HuH-7.5 (cell line): ENCODE measurements at places on chromosomes 1 and 21.

DNA sequence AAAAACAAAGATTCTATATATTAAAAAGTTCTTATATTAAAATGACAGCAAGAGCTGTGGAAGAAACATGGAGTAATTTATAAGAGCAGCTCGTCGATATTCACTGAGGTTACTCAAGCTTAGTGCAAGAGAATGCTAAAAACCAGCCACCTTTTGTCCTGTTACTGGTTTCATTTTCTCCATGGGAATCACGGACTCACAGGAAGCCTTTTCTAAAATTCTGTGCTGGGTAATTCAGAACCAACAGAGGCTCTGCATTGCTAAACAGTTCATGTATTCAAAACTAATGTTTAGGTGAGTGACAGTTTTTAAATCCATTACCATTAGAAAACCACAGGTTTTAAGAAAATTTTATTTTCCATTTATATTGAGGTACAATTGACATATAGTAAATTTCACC is 147.8 kb upstream of the MAP1LC3C start:
- DNase-seq: no peak

DNA sequence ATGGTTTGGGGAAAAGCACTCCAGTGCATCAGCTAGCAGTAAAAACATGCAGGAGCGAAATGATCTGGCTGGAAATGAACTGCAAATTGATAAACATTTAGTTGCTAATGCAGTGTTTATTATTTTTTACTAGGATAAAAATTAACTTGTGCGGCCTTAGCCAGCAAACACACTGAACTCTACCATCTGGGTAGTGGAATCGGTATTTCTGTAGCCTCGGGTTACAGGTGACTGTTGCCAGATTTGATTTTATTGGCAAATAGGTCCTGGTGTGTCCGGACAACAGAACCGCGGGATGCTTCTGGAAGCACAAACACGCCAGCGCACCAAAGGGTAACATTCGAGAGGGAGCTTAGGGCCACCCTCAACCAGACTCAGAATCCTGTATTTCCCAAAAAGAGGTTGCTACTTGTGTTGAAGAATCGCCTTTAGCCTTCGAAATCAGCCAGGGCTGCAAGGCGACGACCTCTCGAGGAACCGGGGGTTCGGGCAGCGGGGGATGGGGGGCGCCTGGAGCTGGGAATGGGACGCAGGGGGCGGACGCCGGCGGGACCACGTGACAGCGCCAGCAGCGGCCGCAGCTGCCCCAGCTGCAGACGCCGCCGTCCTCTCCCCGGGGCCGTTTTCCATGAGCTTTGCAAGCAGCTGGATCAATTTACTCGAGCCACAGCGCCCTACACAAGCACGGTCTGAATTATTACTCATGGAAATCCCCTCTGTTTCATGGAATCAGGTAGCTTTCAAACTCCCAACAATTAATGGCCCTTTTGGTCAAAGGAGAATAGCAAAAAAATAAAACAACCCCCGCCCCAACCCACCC is 158.8 kb downstream of the TOMM20 start:
- DNase-seq: no peak

GRCh38 chr1:155188268-155188667 is 14.6 kb downstream of the TRIM46 start:
- no peak for DNase-seq

DNA sequence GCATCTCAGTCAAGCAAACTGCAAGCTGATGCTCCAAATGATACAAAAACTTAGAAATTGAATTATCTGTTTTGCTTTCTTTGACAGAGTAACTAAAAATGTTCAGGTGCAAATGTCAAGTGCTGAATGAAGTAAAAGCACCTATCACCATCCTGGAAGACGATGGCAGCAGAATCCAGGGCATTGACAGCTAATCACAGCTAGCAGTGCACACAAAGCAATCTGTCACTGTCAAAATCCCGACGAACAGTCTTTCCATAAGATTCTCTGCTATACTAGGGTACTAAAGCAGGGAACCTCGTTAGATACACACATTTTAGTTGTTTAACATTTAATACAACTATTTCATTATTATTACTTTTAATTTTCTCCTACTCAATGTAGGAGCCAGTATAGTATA is 233.3 kb downstream of the BRINP3 start:
- DNase-seq: no peak

DNA sequence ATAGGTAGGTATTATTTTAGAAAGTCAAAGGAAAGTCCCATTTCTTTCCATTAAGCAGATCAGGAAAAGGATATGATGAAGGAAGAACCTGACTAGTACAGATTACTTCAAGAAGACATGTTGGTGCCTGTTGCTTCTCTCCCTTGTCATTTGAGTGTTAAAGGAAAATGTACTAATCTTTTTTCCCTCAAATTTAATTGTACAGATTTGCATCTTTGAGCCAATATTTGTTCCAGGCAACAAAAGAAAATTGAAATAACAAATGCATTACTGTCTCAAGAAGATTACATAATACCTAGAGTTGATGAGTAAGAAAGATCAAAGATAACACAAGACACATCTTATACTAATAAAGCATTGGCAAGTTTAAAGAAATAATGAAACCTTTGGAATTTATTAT is 566.9 kb upstream of the ZP4 start:
- DNase-seq: no peak

DNA sequence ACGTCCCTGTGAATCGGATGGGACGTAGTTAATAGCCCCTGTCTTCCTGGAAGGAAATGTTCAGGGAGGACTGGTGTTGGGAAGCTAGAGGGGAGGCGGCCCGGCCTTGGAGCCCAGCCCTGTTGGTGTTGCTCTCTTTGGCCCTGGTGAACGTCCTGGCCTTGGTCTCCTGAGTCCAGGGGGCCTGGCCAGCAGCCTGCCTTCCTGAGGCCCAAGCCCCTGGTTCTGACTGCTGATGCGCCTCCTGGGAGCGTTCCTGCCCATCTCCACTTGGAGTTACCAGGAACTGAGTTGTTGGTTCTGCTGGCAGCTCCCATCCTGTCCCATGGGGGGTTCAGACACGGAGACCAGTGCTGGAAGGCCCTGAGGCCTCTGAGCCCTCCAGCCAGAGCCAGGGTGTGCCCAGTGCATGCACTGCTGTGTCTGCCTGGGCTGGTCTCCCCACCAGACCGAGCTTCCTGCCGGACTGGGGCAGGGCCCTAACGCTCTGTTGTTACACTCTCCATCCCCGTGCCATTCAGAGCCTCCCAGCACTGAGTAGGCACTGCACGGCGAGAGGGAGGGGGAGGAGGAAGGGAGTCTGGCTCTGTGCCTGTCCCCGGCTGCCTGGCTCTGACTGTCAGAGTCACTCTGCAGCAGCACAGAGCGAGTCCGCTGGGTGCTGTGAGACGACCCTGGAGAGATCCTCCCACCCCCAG is 382.5 kb upstream of the VAMP3 start:
- DNase-seq: no peak

DNA sequence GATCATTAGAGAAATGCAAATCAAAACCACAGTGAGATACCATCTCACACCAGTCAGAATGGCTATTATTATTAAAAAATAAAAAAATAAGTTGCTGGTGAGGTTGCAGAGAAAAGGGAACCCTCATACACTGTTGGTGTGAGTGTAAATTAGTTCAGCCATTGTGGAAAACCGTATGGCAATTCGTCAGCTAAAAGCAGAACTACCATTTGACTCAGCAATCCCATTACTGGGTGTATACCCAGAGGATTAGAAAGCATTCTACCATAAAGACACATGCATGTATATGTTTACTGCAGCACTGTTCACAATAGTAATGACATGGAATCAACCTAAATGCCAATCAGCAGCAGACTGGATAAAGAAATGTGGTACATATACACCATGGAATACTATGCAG is 42.2 kb downstream of the GIPC2 start:
- DNase-seq: no peak

DNA sequence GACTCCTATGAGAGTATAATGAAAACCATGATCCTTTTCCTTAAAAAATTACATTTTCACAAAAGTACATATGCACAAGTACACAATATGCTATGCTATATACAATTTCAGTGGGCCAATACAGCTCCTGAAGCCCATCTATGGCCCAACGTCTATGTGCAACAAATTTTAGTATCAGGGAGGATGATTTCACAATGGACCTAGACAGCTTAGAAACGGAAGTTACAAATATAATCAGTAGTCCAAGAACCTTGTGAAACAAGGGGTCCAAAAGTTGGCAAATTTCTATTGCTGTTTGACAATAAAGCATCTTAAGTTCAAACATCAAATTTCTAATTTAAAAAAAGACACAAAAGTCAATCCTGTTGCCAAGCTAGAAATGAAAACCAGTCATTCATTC is 87.0 kb downstream of the DPYD start:
- DNase-seq: no peak

- no peak for DNase-seq
Measured at GRCh38 chr1:205075642-205076155, 8.6 kb downstream of the TMEM81 start.

DNA sequence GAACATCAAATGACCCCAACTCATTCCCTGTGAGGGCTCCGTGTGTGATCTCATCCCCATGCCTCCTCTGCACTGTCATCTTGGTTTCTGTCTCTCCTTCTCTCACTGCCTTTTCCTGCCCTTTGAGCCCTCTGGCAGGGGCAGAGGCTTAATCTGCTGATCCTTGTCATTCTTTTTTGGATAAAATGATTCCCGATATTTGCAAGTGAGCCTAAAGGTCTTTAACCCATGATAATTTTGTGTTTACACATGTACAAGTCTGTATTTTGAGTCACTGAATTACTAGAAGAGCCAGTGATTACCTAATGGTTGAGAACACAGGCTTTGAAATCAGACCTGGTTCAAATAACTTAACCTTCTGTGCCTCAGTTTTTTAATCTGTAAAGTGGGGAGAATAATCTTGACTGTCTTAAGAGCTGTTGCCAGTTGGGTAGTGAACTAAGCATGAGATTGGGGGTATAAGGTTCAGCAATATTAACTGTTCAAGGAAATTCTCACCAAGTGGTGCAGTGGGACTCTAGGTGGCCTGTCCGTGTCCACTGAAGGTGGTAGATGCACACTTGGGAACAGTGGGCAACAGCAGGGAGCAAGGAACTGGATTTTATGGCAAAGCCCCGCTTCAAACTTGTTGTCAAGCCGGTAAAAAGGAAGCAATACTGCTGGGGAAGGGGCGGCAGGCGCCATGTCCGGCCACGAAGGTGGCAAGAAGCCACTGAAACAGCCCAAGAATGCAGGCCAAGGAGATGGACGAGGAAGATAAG is 1.6 kb downstream of the ECHDC2 start:
- DNase-seq: no peak

DNA sequence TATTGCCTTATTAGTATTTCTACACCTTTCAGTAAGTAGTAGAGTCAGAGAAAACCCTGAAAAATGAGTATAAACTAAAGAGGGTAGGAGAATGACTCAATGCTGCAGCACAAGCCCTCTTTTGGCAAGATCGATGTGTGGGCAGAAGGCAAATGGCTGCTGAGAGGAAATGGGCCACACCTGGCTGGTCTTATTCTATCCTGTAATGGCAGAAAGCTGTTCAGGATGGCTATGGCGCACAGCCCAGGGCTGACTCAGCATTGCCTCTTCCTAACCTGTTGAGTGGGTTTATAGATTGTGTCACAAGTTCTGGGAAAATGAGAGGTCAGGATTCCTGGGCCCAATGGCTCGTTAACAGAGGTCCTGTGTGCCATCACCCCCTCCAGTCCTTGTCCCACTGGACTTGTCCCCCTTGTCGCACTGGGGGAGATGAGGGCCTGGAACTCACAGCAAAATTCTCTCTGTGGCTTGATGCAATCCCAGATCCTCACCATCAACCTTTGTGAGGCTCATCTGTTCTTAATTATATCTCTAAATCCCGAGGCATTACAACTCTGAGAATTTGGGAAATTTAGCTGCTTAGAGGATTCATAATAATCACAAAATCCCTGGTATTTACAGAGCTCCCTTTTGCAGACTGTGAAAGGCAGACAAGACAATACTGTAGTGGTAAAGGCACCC is 13.2 kb downstream of the HMGB4 start:
- DNase-seq: no peak

- no peak for DNase-seq
Measured at GRCh38 chr1:176177764-176178163, 29.3 kb downstream of the COP1 start.

- no peak for DNase-seq
Measured at GRCh38 chr21:37430184-37430821, 63.7 kb downstream of the DYRK1A start.

DNA sequence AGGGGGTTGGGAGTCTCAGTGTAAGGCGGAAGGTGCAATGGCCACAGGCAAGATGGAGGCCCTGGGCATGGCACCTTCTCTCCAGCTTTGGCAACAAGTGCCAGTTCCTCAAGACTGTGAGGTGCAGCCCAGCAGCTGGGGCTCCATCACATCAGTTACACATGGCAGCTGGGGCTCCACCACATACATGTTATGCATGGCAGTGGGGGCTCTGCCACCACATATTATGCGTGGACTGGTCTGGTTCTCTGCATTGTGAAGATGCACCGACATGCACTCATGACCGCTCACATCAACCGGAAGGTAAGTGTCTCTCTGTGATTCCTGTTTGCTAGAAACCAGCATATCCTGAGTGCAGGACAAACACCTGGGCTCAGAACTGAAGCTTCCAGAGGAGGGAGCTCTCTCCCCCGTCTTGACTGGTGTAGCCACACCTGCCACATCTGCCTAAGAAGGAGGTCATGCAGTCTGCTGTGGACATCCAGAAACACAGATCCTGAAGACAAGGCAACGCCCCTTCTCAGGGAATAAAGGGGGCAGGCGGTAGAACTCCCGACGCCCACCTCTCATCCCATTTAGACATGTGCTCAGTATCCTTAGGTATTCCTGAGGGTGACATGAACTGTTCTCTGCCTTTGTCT is 104.1 kb upstream of the TMPRSS2 start:
- peak; percentile 68 for DNase-seq

DNA sequence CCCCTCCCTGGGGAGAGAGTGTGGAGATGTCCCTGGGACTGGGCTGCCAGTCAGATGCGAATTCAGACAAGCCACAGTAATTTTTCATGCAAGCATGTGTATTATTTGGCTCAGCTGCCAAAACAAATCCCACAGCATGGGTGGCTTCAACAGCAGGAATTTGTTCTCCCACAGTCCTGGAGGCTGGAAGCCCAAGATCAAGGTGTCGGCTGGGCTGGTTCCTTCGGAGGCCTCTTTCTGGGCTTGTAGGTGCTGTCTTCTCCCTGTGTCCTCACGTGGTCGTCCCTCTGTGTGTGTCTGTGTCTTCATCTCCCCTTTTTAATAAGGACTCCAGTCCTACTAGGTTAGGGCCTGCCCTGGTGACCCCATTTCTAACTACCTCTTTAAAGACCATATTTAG is 91.9 kb upstream of the ACTRT2 start:
- no peak for DNase-seq

DNA sequence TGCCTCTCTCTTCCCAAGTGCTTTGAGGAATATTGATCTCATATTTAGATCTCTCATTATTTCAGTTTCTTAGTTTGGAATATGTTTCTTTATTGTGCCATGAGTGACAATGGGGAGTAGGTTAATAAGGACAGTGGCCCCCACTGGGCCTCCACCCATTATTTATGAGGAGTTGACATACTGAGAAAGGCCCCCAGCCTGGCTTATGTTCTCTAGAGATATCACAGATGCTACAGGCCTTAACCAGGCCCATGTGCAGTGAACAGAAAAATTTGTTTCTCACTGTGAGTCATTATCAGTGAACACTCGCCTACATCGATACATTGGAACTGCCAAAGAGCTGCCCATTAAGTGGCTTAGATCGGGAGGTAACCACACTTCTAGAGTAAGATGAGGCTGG is 35.7 kb upstream of the SYT6 start:
- no peak for DNase-seq
